Activated naive CD4-positive, alpha-beta T cell (primary cell): ENCODE measurements at places on chromosomes 6 and 20.
A peak's percentile ranks its signal among the peaks of the same experiment; 100 is the strongest.

- no peak for DNase-seq
Observed at GRCh38 chr6:125764121-125764671, 14.8 kb downstream of the HEY2 start.

- no peak for DNase-seq
Observed at GRCh38 chr20:63153254-63154221, 62.4 kb downstream of the YTHDF1 start.

- DNase-seq: peak; percentile 11
Observed at GRCh38 chr20:45406260-45407066, 1.6 kb upstream of the DBNDD2 start.

DNA sequence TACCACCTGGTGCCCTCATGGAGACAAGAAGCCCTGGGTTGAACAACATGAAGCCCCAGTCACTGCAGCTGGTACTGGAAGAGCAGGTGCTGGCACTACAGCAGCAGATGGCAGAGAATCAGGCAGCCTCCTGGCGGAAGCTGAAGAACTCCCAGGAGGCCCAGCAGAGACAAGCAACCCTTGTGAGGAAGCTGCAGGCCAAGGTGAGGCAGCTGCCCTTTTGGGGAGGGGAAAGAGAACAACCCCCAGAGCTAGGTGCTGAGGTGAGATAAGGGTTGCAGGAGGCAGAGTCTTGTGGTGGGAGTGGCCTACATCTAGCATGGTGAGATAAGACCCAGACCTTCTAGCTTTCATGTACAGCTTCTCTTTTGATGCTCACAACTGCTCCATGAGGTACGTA, 7.0 kb downstream of the CEP250 start:
- DNase-seq: no peak

- DNase-seq: no peak
Observed at GRCh38 chr6:67779876-67780275, 855.2 kb upstream of the ADGRB3 start.

DNA sequence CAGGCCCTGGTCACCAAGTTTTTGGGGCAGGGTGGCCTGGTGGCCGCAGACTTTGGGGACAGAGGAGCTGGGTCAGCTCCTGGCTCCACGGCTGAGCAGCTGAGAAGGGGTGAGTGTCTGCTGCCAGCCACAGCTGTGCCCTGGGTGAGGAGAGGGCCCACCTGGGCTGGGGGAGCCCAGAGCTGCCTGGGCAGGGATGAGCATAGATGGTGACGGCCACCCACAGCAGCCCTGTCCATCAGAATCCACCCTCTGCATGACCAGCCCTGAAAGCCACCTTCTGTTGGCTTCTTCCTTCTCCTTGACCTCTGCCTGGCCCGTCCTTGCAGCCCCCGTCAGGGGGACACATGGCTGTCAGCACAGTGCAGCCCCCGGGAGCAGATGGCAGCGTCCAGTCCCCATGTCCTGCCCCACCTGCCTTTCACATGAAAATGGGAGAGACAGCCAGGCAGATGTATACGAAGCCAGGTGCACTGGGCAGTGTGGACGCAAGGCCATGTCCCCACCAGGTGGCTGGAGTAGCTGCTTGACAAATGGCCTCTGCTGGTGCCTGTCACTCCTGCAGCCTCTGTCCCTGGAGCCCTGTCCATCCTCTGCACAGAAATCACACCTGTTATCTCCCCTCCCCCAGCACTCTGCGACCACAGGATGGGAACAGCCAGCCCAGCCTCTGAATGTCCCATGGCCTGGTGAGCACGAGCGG, 220.8 kb downstream of the PREX1 start:
- DNase-seq: no peak

- DNase-seq: no peak
Observed at GRCh38 chr20:64151633-64152530, 12.4 kb upstream of the MYT1 start.

DNA sequence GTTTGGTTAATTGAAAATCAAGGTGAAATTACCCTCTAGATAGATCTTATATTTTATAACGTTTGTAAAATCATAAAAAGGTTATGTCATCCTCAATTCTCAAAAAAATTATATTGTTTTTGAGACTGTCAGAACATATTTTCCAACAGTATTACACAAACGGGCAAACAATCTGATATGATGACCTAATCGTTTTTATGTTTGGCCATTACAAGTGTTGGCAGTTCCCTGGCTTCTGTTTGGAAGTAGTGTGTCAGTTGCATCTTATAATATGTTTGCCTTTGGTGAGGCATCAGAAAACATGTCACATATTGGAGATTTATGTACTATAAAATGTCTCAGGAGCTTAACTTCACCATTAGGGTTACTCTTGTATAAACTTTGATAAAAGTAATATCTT, 308.1 kb upstream of the EPHA7 start:
- DNase-seq: no peak

DNA sequence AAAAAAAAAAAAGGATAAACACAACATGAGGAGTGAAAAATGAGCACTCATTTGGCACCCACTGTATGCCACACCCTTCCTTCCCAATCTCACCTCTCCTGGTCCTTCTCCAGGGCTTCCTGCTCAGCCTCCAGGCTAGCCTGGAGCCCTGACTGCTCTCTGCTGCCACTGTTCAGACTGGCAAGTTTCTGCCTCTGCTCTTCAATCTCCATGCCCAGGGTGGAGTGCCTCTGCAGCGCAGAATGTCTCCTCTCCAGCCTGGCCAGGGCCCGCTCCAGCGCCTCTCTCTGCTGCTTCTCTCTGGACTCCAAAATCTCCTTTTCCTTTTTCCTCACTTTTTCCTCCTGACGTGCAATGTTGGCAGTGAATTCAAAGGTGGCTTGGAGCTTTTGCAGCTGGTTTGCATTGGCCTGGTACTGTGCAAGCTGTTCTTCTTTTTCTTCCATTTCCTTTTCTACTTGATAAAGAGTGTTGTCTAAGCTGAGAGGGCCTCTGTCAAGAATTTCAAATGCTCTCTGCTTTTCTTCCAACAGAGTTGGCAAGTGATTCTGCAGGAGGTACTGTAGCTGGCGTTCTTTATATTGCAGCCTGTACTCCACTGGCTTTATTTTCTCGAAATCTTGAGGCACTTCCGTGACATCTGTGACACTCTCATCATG, 194.4 kb downstream of the KIF16B start:
- no peak for DNase-seq

DNA sequence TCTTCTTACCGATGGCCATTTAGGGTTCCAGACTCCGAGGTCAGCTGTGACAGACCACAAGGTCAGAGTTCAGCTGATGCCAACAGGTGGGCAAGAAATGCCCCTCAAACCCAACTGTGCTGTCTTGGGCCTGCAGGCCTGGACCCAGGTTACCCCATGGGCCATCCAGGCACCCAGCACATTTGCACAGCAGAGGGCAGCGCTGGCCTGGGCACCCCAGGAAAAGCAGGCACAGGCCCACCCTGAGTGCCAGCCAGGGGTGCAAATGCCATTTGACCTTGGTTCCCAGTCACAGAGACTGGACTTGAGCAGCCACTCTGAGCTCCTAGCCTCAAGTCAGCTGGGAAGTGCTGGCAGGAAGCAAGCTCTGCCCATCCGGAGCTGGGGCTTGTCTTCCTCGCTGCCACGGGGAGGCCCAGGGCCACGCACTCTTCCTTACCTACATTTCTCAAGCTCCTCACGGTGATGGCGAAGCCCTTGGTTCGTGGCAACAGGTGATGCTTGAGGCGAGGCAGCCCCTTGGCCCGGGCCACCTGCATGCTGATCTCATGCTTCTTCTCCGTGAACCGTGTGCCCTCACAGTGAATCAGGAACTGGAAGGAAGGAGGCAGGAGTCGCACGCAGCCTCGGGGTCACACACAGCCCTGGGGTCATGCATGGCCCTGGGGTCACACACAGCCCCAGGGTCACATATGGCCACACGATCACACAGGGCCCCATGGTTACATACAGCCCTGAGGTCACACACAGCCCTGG, 120.8 kb downstream of the AGPAT4 start:
- DNase-seq: no peak

DNA sequence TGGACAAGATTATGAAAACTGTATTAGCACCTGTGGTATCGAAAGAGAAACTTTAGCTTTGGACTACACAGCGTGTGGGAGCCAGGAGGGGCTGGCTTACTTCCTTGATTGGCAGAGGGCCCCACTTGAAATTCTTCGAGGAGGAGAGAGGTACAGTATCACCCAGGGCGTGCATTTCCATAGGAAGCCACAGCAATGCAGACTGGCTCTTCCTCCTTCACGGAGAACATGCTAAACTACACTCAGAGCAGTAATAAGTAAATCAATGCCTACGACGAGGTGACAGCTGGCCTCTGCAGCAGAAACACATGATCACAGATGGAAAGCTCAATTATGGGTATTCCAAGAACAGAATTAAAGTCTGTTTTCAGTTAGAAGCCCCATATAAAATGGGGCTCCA, 44.2 kb downstream of the MYLK4 start:
- no peak for DNase-seq

- no peak for DNase-seq
Observed at GRCh38 chr6:53236241-53236640, 87.6 kb upstream of the GCM1 start.

- no peak for DNase-seq
Observed at GRCh38 chr6:2797564-2798031, 32.4 kb downstream of the WRNIP1 start.

- DNase-seq: no peak
Observed at GRCh38 chr6:2447931-2448330, 202.5 kb upstream of the GMDS start.

GRCh38 chr6:34233867-34234266, 2.8 kb upstream of the HMGA1 start:
- DNase-seq: no peak

- no peak for DNase-seq
Observed at GRCh38 chr20:3190681-3191111, 13.8 kb downstream of the DDRGK1 start.

GRCh38 chr6:105087571-105088211, 92.1 kb downstream of the POPDC3 start:
- no peak for DNase-seq

DNA sequence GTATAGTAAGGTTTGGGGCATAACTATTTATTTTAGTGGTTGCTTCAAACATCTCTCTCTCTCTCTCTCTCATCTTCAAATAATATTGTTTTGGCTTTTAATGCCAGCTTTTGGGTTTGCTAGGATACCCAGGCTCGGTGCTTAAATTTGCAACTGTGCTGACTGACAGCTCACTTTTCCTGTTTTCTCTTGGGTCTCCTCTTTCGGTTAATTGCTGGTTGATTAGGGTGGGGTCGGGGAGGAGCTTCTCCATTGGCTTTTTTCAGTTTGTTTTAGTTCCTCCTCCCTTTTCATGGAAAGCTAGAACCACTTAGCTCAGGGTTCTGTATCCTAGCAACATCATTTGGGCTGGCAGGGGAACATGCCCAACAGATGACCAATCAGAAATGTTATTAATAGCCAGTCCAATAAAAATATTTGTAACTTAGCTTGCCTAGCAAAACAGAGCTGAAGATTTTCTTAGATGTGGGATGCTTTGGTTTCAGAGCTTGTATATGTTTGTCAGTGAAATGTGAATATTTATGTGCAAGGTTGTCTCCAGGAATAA, 11.3 kb downstream of the TFAP2B start:
- DNase-seq: no peak

DNA sequence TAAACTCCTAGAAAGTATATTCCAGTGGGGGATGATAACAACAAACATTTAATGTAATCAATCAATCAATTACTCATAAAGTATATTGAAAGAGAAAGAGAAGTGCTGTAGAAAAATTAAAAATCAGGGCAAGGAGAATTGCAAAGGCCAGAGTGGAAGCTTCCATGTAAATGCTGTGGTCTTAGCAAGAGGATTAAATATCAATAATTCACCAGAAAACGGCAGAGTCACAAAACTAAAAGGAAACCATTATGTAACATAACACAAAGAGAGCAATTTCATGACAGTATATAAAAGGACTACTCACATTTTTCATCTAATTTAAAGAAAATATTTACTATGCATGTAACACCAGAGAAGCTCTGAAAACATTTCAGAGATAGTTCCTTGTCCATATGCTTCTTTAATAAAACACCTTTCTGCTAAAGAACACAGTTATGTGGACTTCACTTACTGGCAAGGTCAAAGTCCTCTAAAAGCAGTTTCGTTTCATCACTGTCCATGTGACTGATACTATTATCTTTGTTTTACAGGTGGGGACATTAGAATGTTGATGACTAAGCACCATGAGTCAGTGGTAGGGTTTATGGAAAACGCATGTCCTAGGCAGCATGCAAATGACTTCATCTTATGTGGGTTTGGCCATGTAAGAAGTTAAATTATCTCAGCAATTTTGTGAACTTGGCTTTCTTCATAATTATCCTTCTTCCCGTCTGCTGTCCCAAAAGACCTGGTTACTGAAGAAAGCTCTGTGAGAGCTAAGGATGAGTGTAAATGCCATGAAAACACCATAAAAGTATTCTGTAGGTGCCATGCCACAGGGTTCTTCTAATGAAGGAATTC, 185.8 kb upstream of the TENT5A start:
- no peak for DNase-seq

- DNase-seq: no peak
Observed at GRCh38 chr6:130037207-130037811, 18.9 kb downstream of the L3MBTL3 start.

DNA sequence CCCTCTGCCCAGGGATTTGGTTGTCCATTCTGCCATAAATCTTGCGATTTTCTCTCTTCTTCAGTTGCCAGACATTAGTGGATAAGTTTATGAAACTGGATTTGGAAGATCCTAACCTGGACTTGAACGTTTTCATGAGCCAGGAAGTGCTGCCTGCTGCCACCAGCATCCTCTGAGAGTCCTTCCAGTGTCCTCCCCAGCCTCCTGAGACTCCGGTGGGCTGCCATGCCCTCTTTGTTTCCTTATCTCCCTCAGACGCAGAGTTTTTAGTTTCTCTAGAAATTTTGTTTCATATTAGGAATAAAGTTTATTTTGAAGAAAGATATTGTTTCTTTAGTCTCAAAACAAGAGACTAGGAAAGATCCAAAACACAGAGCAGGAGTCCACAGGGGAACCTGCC, at the start of gene SAPCD1:
TSS of gene SAPCD1 (plus strand) at position 301 of the 400 bp plus-strand sequence. CDS start 399 bp downstream, outside the sequence.
- no peak for DNase-seq

GRCh38 chr20:37853823-37854375, 49.0 kb upstream of the VSTM2L start:
- no peak for DNase-seq

DNA sequence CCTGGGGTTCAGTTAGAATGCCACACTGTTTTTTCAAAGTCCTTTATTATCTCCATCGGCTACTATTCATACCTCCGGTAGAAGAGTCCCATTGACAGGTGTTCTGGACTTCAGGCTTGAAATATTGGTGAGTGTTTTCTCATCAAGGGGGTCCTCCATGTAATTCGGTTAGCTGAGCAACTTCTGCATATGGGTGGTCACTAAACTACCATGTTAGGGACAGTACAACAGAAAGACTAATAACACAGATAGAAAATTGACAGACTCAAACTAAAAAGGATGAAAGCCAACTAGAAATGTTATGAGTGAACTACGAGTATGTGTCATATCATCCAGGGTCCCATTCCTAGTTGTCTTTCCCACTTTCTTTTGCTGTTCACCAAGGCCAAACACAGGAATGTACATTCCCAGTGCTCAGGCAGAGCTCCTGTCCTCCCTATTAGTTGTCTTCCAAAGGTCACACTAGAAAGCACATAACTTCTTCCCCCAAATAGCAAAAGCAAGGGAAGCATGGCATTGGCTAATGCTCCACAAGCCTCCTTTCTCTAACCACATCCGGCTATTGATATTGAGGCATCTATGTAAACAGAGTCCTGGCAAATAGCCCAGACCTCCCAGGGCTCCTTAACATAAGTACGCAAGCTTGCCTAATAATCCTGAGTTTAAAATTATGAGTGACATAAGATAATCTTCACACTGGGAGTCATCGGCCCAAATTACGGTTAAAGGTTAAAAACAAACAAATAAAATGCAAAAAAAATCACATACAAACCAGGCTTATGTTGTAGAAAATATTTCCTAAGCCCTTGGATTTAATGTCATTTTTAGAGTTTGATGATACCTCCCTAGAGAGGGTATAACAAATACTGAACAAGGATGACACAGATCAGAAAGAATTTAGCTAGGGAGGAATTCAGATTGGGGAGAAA, 13.2 kb downstream of the CCN2 start:
- no peak for DNase-seq
